ENCODE measurements at places on chromosomes 2 and 18.

- DNase-seq: no peak
These were observed 142.8 kb upstream of the ALPP start for GRCh38 chr2:232235716-232236115.

DNA sequence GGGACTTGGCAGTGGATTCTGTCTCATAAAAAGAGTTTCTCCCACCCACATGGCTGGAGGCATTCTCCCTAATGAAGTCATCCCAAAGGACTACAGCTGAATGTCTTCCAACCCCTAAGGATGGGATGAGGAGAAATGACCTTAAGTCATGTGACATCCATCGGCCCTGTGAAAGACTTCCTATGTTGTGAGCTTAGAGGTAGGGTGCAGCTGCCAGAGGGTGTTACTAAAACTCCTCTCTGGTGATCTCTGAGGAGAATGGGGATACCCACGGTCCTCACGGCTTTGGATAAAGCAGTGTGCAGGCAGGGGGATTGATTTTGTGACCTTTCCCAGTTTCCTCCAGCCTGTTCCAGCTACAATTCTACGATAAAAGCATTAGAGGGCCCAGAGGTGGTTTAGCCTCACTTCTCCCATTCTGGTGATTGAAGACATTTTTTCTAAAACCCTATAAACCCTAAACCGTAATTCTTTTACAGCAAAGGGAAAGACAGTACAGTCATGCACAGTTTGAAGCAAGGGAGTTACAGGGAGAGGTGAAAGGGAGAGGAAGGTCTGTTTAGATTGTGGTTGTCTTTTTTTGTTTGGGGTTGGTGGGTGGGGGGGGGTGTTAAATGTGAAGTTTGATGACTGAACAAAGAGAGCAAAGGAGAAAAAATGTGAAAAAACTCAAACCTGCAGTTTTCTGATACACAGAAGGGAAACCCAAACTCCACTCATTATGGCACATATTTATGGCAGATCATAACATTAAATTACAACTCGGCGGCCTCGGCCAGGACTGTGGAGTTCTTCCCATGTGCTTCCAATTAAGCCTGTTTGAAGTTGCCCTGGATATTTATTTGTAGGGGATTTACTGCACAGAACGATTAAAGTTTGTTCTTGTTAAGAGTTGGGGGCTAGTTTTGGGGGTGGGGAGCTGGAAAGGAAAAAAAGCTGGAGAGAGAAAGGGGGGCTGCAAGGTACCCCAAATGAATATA, 26.6 kb upstream of the SLC14A2 start:
- no peak for DNase-seq

DNA sequence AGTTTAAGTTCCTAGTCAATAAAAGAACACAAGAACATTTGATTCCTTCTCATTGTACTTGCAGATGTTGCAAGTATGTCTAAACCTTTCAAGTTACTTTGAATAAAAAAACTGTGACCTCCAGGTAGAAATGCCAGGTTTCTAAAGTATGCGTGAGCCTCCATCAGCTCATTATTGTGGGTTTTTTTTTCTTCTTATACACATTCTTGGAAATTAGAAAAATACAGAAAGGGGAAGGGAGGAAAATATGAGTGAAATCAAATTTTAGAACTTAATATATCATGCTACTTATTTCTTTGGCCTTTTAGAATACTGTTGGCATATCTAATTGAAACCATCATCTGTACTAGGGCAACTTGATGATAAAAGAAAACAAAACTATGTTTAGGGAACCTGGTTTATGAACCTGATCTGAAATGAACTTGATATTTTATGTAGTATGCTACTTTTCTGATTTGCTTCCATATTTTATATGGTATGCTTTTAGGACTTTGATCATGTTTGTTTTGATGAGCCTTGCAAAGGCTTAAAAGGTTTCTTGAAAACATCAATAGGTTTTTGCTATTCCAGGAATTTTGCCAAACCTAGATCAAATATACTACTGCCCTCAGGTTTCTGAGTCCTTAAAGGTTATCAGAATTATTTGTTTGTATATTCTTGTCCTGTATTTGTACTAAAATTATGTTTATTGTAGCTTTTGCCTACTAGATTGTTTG, 130.7 kb upstream of the MAP3K20 start:
- DNase-seq: no peak

GRCh38 chr18:75324686-75325257, 102.7 kb downstream of the SMIM21 start:
- no peak for DNase-seq

- DNase-seq: no peak
These were observed 15.4 kb downstream of the SLC35F5 start for GRCh38 chr2:113741091-113741490.

GRCh38 chr2:16615687-16616615, 49.7 kb downstream of the CYRIA start:
- DNase-seq: no peak

DNA sequence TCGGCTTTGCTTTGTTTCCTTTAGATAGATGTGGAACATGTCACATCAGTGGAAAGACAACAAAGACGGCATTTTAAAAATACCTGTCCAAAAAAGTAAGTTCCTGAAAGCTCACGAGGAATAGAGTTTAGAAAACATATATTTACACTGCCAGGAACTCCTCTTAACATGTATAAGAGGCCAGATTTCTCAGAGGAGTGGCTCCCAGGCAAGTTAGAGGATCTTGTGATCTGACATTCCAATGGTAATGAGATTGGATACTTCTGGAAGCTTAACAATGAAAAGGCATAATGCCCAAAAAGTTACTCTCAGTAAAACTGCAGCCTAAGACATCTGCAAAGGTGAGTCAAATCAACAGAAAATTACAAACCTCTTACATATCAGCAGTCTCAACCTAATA, 77.1 kb downstream of the CYRIA start:
- DNase-seq: no peak

DNA sequence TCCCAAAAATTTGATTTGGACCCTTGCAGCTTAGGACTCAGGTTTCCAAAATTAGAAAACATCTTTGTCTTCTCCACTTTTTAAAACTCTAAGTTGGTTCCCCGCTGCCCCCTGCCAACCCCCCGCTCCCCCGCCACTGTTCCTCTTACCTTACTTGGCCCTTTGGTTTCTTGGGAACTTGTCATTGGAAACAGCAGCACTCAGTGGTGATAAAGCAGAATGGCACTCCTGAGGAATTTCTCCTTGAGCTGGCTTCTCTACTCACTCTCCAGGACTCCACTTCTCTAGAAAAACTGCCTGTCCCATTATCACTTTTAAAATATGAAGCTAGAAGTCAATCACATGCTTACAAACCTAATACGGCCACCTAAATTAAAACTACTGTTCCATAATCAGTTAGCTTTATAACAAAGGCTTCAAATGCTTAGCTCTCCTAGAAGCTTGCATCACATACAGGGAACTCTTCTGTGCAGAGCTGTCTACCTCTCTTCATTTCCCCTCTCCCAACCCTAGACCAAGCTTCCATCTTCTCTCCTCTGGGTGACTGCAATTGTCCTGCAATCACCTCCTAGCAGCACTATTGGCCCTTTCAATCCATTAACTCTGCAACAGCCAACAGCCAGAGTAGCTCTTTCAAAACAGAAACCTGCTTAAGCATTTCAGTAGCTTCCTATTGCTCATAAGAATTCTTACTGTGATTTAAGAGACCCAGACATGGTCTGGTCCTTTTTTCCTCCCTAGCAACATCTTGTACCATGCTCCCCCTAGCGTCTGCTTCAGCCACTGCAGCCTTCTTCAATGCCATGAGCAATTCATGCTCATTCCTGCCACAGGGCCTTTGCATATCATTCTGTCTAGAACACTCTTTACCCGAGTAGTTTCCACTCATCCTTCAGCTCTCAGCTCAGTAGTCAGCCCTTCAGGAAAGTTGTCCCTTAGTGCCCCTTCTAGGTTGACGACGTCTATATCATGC, 15.2 kb upstream of the PLEKHM3 start:
- DNase-seq: peak; percentile 21
